Left cardiac atrium (tissue), 4 donors: ENCODE measurements at places on chromosomes 13 and 19. TPM values are rescaled to one million over a fixed set of nuclear protein-coding genes. Genes with fewer than 3 reads are reported as not detected.

GRCh38 chr13:57813651-57814050, 182.1 kb downstream of the PCDH17 start:
- no peak for DNase-seq

- DNase-seq, result no peak
Observed at GRCh38 chr13:88246239-88246638, 575.1 kb downstream of the SLITRK5 start.

DNA sequence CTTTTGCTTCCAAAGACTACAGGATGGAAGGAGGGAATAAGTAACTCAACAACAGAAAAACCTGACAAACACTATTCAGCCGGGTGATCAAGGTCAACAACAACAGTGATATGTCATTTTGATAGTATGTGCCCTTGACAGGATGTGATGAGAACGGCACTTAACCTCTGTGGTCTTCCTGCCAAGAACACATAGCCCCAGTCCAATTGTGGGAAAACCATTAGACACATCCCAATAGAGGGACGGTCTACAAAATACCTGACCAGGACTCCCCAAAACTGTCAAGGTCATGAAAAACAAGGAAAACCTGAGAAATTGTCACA, 43.1 kb upstream of the AMER2 start:
- DNase-seq, result no peak

GRCh38 chr13:43482026-43482425, 304.7 kb downstream of the ENOX1 start:
- DNase-seq, result no peak

- DNase-seq, result no peak
Observed at GRCh38 chr19:5094768-5095567, 126.1 kb downstream of the KDM4B start.

The PRSS57 gene
- total RNA-seq, result not detected
